Ecto neural progenitor cell (in vitro differentiated cells): ENCODE measurements at places on chromosomes 5 and 9.

DNA sequence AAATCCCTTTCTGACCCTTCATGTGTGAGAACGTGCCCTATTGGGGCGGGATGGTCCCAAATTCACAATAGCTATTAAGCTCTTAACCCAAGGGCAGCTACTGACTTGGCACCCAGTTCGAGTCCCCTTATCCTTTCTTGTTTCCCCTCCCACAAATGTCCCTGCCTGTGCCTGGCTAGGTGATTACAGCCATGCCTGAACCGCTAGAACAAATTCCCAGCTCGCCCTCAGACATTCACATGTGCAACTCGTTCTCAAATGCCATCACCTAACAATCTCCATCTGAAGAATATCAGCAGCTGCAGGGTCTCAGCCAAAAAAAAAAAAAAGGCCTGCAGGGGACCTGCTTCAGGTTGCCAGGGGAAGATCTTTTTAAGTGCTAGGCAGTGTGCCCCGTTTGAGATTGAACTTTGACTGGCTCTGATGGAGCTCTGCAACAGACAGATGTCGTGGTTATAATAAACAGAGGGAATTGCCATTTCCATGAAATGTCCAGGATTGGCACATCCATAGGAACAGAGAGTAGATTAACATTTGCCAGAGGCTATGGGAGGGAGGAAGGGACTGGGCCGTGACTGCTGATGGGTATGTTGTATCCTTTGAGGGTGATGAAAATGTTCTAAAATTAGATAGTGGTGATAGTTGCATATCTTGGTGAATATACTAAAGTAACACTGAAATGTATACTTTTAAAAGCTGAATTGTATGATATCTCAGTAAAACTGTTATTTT, 347.2 kb upstream of the WWC1 start:
- DNase-seq, result no peak

GRCh38 chr9:104808035-104808614, 44.2 kb downstream of the NIPSNAP3B start:
- no peak for DNase-seq

DNA sequence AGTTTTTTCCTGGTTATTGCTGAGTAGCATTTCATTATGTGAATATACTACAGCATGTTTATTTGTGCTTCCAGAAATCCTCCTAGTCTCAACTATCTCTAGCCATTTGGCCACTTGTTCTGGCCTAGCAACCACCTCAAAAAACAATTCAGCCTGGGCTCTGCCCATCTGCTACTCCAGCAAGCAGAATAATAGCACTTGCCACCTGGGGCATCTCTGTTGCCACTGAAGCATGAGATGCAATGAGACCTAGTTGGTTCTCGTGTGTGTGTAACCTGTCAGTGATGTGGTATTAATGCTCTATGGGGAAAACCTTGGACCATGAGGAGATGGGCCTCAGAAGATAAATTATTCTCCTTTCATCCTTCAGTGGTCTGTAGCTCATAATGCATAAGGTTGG, 129.5 kb downstream of the RNF180 start:
- DNase-seq, result no peak

GRCh38 chr9:34025062-34025461, 23.6 kb downstream of the UBAP2 start:
- no peak for DNase-seq

GRCh38 chr9:89591274-89592212, 13.3 kb upstream of the GADD45G start:
- DNase-seq, result no peak

DNA sequence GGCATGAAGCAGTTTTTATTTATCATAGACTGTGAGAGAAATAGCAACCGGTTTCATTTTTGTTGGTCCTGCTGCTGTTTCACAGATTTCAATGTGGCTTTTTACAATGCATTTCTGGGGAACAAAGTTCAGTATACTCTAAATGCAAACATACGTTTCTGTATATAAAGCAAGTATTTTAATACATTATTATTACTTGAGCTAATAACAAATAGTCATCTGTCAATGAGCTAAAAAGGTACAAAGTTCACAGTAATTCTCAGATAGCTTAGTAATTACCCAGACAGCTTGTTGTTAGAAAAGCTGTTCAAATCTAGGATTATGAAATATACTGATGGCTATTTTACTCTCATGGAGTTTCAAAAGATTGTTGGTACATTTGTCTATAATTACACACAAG, 50.8 kb downstream of the PBX3 start:
- no peak for DNase-seq

- no peak for DNase-seq
These were observed 41.1 kb downstream of the LAMC3 start for GRCh38 chr9:131049829-131050715.

- no peak for DNase-seq
These were observed 66.7 kb downstream of the IL6ST start for GRCh38 chr5:55927861-55928655.

GRCh38 chr5:168798065-168799023, 219.2 kb upstream of the PANK3 start:
- DNase-seq, result no peak

DNA sequence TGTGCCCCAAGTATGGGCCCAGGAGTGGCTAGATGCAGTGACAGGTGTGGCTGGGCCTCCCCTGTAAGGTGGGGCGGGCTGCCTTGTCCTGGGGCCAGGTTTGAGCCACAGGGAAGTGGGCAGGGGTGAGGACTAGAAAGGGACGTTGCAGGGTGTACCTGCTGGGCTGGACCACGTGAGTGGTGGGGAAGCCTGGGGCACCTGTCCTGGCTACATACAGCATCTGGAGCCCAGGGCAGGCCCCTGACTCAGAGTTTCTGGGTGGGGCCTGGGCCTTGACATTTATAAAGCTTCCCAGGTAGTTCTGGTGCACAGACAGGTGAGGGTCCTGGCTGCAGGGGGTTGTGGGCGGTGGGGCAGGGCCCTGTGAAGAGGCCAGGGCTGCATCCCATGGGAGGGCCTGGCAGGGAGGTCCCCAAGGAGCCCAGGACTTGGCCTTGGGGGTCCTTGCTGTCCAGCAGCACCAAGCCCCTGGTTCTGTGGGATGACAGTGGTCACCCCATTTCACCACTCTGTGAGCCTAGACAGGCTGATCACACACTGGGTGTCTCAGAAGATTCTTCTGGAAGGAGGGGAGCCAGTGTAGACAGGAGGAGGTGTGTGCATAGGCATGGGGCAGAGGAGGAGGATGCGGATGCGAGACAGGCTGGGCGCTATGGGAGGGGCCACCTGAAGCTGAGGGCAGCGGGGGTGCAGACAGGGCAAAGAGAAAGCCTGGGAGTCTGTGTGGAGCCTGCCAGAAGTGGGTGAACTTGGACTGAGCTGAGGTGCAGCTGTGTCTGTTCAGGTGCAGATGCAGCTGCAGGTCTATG, 94.0 kb downstream of the PHF2 start:
- DNase-seq, result peak; percentile 42

- DNase-seq, result no peak
These were observed 76.9 kb downstream of the ST8SIA4 start for GRCh38 chr5:100826133-100826532.

DNA sequence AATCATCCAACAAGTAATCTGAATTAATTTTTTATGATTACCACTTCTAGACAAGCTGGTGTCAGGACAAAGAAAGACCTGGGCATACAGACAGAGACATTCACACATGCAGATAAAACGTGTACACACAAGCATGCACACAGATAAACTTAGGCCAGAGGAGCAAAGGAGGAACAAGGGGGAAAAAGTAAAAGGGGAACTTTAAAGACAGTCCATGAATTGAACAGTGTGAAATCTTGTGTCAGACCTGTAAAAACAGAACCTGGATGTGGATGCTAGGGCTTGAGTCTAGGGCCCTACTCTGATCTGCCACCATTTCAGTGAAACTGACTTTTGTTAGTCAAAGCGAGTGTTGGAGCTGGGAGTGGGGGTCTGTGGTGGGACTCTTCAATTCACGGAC, 11.2 kb upstream of the ZSWIM6 start:
- no peak for DNase-seq

- no peak for DNase-seq
These were observed 229.3 kb downstream of the CCDC171 start for GRCh38 chr9:15782106-15782505.

DNA sequence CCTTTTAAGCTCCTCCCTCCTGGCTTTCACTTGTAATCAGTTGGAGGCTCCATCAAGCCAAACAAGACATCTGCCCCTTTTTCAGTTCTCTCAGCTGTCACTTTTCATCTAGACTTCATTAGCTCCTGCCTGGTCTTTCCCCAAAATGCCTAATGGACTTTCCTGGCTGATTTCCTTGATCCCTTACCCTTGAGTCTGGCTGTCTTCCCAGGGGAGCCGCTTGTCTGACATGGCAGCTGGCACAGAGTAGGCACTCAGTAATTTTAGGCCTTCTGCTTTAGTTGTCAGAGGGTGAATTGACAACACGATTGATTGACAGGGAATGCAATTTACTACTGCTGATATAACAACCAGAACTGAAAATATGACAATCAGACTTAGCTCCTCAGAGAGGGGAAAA, 2.1 kb downstream of the C9orf153 start:
- no peak for DNase-seq

- no peak for DNase-seq
These were observed 86.7 kb upstream of the ICE1 start for GRCh38 chr5:5335700-5336264.

DNA sequence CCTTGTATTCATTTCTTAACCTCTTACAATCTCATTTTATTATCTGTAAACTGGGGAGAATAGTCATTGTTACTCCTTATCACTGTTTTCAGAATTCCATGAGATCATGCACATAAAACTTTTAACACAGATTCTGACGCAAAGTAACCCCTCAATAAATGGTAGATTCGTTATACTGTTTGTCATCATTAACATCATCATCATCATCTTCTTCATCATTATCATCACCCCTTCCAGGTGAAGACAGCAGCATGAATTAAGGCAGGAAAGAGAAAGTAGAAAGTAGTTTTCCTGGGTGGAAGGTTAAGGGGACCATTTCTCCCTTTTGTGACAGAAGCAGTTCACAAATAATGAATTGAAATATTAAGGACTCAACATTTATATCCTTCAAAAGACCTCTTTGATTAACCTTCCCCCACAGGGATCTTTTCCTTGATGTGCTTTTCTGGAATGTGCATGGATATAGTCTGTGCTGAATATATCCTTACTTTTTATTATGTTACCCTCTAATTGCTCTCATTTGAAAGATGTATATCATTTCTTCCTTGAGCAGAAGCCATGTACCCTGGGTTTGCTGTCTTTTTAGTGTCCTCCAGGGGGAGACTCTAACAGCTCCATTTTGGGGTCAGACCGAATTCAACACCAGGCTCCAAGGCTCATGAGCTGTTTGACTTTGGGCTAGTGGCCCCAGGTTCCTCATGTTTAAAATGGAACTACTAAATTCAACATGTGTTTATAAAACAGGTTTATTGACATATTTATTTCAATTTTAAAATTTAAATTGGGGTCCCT, 1029.9 kb upstream of the WWC1 start:
- DNase-seq, result no peak

DNA sequence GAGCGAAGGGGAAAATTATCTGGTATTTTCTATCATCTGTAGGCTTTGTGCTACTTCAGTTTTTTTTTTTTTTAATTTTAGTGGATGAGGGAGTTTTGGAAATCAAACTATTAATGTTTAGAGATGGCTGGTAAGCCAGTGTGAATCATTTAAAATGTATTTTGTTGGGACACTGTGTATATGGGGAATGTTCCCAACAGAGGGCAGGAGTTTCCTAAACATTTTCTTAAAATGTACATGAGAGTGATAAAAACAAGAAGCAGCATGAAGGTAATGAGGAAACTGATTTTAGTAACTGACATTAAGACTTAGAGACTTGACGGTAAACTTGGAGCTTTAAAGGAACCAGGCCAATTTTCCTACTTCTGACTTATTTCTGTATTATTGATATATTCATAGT, 68.2 kb upstream of the ITGA2 start:
- no peak for DNase-seq

- no peak for DNase-seq
These were observed 138.2 kb downstream of the NSG2 start for GRCh38 chr5:174183701-174184100.

- DNase-seq, result no peak
These were observed 185.3 kb downstream of the SLIT3 start for GRCh38 chr5:169115461-169116124.

DNA sequence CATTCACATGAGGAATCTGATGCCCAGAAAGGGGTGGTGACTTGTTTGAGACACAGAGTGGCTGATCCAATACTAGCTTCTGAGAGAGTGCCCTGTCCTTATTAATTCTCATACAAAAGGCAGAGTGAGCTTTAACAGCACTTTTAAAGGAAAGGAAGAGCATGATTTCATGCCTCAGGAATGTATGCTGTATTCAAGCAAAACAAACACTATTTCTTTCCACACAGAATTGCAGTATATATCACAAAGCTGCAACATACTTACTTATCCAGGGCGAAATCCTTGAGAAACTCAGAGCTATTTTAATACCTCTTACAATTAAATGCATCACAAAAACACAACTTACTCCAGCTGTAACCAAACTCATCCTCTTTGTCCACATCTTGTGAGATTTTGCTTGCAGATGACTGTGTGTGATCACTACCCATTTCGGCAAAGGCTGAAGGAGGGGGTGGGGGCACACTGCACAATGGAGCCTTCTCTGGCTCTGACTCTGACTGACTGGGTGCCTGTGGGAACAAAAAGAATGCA, 139.8 kb downstream of the MPDZ start:
- no peak for DNase-seq

GRCh38 chr5:8845296-8845695, 700.6 kb downstream of the SEMA5A start:
- no peak for DNase-seq

DNA sequence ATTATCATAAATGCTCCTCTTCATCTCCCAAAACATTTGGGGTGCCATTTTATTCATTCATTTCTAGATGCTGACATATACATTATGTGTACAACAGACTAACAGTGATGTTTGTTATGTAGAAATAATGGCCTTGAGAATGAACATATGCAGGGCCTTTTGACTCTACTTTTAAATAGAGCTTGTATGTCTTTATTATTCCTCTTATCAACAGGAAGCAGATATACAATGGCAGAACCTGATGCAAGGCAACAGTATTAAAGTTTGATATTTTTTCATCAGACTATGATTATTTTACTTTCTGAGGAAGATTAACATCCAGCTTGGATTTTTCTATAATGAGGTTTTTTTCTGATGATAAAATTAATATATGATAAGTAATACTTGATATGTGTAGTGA, 44.1 kb downstream of the SNX18 start:
- DNase-seq, result no peak

DNA sequence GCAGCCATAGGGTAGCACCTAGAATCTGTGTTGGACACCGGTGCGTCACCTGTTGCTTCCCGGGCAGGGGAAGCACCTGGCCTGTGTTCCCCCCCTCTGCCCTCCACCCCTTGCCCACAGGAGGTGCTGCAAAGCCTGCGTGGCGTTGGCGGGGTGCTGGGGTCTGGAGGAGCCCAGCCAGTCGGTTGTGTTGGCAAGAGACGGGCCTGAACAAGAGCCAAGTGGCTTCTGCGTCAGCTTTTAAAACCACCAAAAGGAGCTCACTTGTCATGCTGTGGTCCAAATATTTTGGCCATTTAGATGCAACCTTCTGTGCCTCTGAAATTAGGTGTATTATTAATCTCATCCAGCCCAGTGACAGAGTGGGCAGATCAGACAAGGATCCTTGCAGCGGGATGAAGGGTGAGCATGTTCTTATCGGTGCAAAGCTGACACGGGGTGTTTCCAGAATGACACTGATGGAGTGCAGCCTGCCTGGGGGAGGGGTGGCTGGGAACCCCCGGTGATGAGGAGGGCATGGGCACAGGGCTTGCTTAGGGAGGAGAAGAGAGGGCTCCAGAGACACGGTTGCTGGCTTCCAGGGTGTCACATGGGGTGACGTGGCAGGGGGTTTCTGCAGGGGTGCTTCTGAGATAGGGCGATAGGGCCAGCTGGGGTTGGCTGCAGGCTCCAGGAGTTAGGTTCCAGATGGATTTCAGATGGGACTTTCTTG, 9.7 kb upstream of the RXRA start:
- DNase-seq, result no peak

- no peak for DNase-seq
These were observed 286.7 kb upstream of the PTPRD start for GRCh38 chr9:10899509-10899908.
